Choroid plexus epithelial cell (primary cell): ENCODE measurements at places on chromosomes 12 and 14.
A peak's percentile ranks its signal among the peaks of the same experiment; 100 is the strongest.

DNA sequence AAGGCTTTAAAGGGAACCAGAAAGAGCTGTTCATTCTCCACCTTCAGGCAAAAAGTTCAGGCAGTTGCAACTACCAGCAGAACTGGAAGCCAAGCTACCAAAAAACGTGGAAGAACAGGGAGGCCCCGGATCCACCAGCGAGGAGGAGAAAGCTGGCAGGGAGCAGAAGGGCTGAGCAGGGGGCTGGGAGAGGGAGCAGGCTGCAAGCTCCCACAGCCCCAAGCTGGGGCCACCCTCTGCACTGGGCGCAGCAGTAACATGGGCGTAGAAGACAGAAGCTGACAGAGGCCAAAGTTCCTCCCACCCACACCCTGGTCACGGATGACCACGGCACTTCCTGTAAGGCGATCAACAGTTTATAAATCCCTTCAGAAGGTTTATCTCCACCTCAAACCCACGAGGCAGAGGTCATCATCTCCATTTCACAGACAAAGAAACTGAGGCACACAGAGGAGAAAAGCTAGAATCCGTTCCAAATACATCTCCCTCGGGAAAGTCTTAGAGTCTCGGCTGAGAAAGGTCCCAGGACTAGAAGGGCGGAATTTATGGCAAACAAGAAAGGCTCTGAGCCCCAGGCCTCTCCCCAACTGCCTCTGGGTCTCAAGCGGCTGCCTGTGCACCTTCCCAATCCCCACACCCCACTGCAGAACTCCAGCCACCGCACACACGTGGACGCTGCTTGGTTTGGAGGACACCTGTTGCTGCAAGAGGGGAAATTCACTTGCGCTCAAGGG is 1.8 kb downstream of the CCDC85C start:
- DNase-seq, result peak; percentile 19

DNA sequence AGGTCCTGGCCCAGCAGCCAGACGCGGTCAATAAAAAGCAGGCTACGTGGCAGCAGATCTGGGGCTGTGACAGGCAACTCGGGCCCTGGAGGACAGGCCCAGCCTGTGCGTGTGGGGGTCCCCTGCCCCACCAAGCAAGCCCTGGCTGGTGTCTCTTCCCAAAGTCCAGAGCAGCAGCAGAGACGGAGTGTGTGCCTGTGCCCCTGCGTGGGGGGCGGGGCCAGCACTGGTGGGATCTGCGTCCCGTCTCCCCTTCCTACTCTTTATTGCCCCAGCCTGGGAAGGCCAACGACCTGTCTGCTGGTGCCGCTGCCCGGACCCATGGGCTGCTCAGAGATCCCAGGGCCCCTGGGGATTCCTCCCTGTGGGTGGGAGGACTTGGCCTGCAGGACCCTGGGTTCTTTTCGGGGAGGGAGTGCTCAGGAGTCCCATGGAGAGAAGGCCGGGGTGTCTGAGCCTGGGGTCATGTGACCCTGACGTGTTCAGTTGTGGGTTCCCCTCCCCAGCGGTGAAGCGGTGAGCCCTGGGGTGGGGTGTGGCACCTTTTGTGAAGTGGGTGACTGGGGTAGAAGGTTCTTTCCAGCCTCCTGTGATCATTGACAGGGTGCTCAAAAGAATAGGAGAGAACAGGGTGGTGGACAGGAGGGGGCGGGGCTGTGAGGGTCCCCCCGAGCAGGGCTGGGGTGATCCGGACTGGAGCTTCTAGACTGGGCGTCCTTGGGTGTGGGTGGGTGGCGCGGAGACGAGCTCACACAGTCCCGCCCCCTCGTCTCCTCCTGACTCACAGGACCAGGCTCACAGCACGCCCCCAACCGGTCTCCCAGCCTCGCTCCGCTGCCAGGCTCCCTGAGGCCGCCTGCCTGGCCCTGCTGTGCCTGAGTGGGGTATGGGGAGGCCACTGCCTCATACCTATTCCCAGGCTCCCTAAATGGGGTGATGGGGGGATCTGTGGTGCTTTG is 22.4 kb downstream of the ASPG start:
- no peak for DNase-seq

DNA sequence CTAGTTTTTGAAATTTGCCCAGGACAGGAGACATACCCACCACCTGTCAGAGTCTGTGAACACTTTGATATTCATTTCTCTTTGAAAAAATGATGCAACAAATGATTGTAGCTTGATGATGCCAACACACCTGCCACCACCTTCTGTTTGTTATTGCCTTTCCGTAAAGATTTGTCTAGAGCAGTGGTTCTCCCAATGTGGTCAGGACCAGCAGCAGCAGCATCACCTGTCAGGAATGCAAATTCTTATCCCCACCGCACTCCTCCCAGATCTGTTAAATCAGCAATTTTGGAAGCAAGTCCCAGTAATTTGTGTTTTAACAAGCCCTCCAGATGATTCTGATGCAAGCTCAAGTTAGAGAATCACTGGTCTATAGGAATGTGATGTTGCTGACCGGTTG is 9.9 kb downstream of the CCDC175 start:
- DNase-seq, result no peak

DNA sequence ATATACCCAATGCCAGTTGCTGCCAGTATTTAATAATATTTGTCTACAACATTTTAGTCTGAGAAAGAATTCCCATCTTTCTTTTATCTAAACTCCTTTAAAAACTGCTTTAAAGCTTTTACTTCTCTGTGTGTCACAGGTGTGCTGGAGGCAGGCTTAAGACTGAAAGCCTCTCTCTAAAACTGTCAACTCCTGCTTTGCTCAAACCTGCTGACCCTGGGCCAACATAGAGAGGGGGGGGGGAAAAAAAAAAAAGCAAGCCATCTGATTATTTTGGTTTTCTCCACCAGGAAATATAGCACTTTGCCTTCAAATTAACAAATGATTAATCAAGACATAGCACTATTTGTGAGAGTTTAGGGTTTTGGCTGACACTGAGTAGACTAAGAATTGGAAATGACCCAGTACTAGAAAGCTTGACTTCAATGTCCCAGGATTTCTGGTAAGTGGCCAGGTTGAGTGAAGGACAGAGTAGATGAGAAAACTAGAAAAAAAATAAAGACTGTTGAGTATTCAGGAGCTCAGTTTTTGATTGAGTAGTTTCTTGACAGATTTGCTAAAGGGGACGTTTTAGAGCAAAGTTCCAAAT is 357.0 kb upstream of the FLRT2 start:
- no peak for DNase-seq

- DNase-seq, result no peak
These were observed 32.2 kb downstream of the DIP2B start for GRCh38 chr12:50536831-50537537.

DNA sequence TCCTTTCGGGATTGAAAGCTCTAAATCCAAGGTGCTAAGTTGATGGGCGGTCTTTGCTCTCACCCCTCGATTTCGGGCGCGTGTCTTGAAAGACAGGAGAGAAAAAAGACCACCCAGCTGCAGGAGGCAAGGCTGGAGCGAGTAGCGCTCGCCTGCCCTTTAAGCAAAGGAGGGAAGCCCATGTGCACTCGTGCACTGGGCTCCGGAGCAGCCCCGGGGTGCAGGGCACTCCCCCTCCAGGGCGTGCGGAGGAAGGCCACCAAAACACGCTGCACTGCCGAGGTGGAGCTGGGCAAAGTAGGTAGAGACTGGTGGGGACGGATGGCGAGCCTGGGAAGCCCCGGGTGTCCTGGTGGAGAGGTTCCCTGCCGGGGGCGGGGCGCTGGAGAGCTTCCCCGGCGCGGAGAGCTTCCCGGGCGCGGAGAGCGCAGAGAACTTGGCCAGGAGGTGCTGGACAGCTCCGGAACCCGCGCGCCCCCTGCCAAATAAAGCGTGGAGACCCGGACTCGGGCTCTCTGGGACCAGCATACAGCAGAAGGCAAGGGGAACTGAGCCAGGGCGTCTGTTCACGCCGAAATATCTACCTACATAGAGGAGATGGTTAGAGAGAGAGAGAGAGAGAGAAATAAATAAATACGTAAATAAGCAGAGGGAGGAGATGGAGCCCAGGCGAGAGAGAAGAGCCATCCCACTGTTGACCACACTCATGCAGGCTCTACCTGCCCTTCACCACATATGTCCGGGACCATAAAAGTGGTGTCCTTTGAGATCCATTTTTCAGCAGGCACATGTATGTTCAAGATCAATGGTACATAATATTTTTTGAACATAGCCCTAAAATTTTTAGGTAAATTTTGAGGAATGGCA is 662 bp upstream of the NELL2 start:
- peak; percentile 7 for DNase-seq

DNA sequence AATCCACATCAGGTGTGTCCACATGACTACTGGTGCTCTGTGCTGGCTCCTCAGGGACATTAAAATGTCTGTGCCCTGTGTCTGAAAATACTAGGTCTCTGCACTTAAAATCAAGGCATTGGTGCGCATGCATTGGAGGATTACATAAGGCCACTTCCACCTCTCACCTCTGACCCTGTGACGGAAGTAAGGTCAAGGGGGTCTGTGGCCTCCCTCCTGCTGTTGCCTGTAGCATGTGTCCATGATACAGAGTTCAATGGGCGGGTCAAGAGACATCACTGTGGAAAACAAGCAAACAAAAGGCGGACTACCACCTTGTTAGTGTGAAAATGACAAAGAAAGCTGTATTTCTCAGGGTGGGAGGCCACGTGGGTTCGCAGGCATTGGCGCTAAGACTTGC is 208.6 kb upstream of the PWP1 start:
- no peak for DNase-seq

GRCh38 chr12:80196419-80196818 is 97.1 kb downstream of the OTOGL start:
- DNase-seq, result no peak
